ENCODE measurements at places on chromosomes 4 and X.
A peak's percentile ranks its signal among the peaks of the same experiment; 100 is the strongest.

GRCh38 chr4:122224348-122224747 lies 72.2 kb downstream of the BLTP1 start:
- DNase-seq: no peak

DNA sequence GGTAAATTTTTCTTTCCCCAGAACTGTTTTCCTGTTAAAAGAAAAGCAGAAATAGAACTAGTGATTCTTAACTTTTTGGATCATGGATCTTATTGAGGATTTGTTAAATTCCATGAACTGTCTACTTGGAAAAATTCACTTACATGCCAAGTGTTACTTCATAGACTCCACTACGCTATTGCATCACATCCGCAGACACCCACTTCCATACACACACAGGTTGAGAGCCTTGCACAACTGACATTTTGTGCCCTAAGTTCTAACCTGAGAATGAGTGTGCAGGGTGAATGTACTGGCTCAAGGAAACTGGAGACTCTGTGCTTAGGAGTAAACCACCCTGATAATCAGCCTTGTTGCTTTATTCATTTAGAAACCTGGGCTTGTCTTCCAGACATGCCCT lies 250.5 kb upstream of the EDA2R start:
- DNase-seq: no peak

DNA sequence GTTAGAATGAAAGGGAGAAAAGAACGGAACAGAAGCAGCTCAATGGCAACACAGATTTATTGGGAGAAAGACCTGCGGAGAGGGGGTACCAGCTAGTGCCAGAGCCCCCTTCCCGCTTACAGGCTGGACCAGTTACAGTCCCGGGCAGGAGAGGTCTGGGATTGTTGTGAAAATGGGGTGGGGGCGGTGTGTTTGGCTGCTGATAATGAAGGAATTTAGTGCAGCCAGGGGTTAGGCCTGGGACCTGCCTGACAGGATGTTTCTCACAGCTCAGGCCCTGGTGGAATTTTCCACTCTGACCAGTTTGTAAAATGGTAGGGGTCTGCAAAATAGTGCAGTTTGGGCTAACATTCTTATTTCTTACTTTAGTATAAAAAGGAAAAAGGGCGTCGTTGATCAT lies 75.4 kb upstream of the SPIN4 start:
- DNase-seq: no peak

DNA sequence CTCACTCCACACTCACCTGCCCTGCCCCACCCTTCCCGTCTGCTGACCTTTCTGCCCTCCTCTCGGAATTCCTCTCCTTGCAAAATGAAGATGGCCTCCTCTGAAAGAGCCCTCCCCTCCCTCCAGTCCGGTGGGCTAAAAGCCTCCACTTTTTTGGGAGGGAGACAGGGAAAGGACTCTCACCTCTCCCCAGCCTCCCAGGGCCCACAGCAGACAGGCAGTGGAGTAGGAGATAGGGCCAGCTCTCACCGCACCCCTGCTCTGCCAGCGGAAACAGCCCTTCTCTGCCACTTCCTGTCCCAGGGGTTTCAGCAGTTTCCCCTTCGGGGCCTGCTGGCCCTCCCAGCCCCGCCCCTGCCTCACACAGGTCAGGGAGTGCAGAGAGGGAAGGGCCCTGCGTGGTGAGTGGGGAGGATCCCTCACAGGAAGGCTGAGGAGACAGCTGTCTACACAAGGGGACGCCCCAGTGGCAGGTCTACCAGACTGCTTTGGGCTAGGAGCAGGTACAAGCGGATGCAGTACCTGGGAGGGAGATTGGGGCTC lies 18.2 kb downstream of the ELF4 start:
- no peak for DNase-seq

DNA sequence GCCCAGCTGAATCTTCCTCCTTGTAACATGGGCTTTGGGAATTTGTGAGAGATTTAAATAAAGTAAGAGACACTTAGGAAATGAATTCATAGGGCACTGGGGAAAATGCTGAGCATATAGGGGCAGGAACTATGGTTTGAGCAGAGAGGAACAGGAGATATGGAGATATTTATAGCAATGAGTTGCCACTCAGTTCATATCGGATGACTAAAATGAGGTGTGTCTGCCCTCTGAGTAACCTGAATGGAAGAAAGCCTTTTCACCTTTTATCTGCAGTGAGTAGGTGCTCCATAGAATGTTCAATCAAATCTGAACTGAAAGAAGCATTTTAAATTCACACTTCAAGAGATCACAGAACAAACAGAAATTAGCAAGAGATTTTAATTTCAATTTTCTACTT lies 105.7 kb downstream of the CEP44 start:
- DNase-seq: no peak

DNA sequence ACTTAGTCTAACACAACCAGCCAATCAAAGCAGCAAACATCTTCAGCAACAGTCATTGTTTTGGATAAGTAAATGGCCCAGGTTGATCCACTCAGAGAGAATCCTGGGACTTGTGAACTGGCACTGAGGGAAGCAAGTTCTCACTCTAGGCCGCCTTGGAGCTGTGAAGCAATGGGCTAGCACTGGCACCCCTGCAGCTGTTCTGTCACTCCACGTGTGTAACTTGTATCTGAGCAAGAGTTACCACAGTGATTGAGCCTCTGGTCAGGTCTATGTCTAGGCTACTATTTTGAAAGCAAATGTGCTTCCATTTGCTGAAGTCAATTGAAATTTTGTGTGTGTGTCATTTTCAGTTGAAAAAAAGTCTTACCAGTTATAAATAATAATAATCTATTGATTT lies 57.2 kb upstream of the HS3ST1 start:
- DNase-seq: no peak

GRCh38 chrX:47707031-47707780 lies 48.2 kb upstream of the UXT start:
- no peak for DNase-seq

DNA sequence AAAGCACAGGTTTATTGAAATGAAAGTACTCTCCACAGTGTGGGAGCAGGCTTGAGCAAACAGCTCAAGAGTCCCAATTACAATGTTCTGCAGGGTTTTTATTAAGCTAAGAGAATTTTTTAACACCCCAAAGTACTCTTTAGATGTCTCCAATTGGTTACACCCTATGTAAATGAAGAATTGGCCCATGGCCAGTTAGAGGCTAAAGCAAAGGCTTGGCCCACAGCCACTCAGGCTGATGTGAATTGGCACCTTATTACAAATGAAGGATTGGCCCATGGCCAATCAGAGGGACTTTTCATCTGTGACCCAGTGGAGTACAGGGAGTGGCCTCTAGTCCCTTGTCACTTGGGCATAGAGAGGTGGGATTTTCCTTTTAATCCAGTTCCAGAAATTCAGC lies 30.1 kb upstream of the IQCM start:
- DNase-seq: peak; percentile 86

DNA sequence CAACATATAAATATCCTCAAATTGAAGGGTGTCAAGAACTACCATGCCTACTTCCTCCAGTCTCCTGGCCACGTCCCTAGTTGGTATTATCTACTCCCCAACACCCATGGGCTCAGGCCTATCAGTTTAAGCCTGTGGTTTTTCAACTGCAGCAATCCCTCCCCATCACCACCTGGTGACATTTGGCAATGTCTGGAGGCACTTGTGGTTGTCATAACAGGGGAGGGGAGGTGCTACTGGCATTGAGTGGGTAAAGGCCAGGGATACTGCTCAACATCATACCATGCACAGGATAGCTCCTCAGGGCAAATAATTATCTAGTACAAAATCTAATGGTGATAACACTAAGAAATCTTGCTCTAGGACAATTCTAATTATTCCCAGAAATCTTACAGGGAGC lies 95.3 kb downstream of the COMMD8 start:
- DNase-seq: no peak

DNA sequence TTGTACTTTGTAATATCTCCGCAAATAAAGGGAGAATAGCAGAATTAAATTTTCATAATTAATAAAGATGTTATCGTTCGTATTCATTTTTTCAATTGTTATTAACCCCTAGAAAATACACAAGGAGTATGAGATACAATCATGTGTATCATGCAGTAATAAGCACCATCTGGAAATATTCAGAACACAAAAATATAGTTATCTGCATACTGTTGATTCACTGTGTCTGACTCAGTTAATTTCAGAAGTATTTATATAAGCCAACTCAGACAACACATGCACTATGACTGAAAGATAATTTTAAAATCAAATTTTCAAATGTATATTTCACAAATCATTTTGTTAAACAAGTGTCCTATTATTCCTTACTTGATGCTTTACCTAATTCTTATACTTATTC lies 1954.8 kb downstream of the ARAP2 start:
- DNase-seq: no peak

DNA sequence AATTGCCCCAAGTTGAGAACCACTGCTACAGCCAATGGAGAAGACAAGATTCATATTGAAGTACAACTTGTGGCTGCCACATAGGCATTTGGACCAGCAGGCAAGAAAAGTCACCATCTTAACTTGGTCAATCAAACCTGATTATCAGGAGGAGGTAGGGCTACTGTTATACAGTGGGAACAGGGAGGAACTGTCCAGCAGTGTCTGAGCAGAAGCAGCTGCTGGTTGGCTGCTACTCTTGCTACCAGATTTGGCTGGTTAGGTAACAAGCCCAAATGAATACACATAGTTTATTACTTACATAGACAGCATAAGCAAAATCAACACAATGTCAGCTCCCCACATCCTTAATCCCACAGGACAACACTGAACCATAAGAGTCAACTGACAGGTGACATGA lies 39.4 kb downstream of the ATP1B4 start:
- DNase-seq: no peak

Measured in NCI-H1105 treated with DMSO at 0.1 percent for 48 hours (cell line).